Endothelial cell of umbilical vein (primary cell): ENCODE measurements at places on chromosomes 3 and 15. TPM values are rescaled to one million over a fixed set of nuclear protein-coding genes. Genes with fewer than 3 reads are reported as not detected.

Gene TERC
- polyA plus RNA-seq, result 2.6 TPM in 2 replicates

DNA sequence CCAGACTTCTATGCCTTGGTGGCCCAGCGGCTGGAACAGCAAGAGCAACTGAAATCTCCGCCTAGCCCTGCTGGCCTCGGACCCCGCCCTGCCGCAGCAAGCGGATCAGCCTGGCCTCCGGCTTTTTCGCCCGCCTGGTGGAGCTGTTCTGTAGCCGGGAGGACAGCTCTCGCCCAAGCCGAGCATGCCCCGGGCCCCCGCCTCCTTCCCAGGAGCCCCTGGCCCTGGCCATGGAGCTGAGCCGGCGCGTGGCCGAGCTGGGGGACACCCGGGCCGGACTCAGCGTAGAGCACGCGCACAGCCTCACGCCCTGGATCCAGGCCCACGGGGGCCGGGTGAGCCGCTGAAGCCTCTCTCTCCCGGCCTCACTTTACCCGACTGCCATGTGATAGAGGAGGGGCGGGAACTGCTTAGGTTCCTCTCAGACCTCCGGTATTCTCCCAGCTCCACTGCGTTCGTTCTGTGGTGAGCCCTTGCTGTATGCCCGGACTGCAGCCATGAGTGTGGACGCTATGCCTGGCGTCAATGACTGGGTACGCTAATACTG lies 24.1 kb upstream of the MRPL3 start:
- peak; percentile 42 for DNase-seq

DNA sequence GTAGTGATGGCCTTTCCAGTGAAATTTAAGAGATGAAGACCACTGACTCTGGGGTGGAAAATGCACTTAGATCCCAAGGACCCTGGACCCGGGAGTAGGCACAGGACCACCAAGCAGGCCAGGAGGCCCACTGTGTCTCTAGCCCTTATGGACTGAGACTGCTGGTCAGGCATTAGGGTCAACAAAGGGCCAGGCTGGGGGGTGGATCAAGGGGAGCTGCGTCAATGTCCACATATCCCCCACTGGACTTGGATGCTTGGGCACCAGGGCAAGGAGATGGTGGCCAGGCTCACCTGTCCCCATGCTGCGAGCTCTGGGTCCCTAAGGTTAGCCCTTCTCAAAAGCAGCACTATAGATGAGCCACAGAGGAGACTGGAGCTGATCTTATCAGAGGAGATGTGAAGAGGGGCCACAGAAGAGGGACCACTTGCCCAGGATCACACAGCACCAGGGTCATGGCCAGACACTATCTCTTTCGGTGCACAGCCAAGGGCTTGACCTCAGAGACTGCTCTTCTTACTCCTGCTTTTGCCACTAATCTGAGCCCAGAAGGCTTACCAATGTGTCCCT lies 14.7 kb downstream of the RAB6B start:
- DNase-seq, result no peak

GRCh38 chr3:123540285-123540684 lies 44.6 kb downstream of the HACD2 start:
- peak; percentile 37 for DNase-seq

DNA sequence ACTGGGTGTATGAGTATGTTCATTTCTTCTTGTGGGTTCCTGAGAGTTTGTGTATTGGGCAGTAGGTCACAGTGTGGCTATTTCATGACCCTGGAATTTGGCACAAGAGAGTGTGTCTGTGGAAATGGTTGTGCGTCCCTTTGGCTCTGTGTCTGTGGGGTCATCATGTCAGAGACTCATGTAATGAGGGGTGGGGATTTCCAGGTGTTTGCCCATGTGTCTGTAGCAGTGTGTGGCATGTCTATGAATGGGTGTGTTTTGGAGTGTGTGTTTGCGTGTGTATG lies 1.3 kb upstream of the GATA2 start:
- DNase-seq, result no peak

Gene SLC15A2
- polyA plus RNA-seq, result 0.14 and 0.39 TPM in 2 replicates

Gene GOLGA6A
- not detected in 2 replicates for polyA plus RNA-seq

Gene VEPH1
- polyA plus RNA-seq, result 36.7 and 42.9 TPM in 2 replicates

- no peak for DNase-seq
Observed at GRCh38 chr3:175288621-175289020, 429.5 kb downstream of the NAALADL2 start.

DNA sequence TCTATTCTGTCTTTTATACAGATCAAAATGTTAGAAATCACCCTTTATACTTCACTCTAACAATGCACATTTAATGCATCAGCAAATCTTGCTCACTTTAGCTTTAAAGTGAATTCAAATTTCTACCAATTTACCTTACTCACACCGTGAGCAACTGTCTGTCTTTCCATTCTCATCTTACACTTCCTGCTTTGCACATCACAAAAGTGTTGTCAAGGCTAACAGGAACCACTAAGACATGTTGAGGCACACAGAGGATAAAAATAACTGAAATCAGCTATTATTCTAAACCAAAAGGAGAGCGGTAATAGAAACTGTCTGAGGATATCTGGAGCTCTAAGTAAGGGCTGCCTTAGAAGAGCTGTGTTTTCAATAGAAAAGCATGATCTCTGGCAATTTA lies 519.9 kb downstream of the ZBBX start:
- no peak for DNase-seq

DNA sequence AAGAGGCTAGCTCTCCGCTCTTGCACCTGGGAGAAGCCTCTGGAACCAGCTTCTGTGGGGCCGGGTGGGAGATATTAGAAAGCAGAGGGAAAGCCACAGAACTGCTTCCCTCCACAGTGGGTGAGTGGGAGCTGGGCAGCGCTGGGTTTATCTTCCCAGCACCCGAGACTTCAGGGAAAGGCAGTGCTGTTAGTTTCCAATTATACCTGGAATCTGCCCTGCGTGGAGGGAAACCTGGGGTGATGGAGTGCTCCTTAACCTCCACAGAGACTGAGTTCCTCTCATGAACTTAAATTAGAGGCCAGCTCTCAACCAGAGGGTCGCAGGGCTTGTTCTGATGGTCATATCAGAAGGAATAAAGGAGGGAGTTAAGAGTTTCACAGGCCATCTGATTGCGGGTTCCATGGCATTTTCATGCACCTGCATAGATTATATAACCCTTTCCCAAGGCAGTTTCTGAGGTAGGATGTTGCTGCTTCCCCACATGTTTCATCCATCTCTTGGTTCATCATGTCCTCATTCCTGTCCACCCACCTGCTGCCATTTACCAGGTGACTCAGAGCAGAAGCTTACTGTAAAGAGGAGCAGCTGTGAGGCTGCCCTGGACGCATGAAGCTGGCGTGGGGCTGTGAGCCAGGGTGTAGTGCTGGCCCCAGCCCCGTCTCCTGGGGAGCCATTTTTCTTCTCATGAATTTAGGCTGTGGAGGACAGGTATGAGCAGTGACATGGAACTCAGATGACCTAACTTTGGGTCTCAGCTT lies 42.5 kb downstream of the CA12 start:
- DNase-seq, result no peak

Gene ROPN1
- not detected in 2 replicates for polyA plus RNA-seq

DNA sequence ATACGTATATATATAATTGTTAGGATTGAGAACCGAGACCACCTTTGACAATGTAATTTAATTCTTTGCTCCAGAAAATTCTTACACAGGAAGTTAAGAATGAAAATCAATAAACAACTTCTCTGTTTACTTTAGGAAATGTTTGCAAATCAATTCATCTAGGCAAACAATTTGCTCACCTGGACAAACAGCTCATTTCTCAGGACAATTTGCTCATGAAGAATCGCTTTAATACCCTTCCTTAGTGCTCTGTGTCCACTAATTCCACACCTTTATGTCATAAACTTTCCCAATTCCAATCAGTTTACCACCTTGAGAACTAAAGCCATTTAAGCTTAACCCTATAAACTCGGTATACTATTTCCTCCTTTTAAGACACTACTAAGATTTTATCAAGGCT lies 292.2 kb downstream of the BCHE start:
- no peak for DNase-seq

- DNase-seq, result no peak
Observed at GRCh38 chr15:61724251-61724939, 335.9 kb downstream of the VPS13C start.

Gene PRSS50
- polyA plus RNA-seq, result not detected in 2 replicates
